ENCODE measurements at places on chromosomes 6 and 20.

GRCh38 chr6:140446241-140446640 lies 1071.8 kb upstream of the CITED2 start:
- DNase-seq = no peak

DNA sequence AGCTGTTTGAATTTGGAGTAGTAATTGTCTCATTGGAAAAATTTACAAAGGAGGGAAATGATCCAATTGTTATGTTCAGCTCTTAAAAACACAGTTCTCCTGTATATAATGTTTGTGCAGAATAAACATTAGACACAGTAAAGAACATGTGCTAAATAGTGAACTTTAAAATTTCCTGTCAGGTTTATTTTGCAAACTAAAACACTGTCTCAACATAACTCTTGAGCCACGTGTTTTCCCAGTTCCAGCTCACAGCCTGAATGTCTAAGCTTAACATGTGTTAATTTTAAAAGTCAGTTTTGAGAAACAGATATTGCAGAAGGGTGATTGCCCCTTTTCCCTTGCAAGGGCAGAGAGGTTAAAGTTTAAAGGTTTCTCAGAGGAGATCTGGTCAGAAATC lies 20.6 kb downstream of the EPHA7 start:
- no peak for DNase-seq

GRCh38 chr6:44498436-44498835 lies 110.9 kb downstream of the CDC5L start:
- DNase-seq = no peak

DNA sequence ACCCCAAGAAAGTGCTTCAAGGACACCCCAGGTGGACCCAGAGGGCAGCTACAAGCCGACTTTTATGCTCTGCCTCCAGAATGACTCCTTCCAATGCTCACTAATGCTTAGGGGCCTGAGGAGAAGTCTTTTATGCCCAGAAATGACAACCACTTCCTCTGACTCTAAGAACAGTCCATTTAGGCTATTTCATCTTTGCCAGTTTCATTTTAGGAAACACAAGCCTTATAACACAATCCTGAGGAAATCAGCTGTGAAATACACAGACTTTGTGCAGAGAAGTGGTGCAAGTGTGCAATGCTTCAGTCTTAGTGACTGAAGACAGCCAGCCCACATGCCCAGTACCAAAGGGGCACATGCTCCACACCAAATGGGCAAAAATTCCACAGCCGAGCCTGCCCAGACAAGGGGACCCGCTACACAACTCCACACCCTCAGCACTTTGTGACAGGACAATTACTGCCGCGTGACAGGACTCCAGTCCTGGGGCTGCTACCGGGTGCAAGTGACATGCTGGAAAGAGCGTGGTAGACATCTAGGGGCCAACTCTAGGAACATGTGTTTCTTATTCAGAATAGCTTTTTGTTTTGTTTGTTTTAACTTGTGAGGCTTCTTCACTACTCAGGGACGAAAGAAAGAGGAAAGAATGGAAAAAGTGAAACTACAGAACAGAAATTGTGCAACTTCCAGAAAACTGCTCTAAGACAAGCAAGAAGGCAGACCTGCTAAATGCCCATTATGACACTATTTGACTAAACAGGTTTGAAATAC lies 28.2 kb upstream of the PLAGL1 start:
- DNase-seq = no peak

DNA sequence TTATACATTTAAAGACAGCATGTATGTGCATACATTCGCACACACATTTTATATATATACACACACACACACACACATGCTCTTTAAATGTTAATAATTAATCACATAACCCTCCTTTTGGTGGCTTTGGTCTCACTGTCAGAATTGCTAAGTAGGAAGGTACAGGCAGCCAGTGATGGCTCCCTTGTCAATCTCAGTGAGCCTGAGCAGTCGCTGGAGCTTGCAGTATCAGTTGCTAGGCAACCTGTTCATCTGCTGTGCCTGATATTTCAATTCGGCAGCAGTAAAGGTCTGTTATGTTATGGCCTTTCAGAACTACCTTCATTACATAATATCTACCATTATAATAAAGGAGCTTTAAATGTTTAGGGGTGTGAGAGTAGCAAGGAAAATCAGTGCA lies 374.3 kb downstream of the LMBRD1 start:
- no peak for DNase-seq

- no peak for DNase-seq
Measured at GRCh38 chr20:58424218-58424969, 35.4 kb downstream of the VAPB start.

DNA sequence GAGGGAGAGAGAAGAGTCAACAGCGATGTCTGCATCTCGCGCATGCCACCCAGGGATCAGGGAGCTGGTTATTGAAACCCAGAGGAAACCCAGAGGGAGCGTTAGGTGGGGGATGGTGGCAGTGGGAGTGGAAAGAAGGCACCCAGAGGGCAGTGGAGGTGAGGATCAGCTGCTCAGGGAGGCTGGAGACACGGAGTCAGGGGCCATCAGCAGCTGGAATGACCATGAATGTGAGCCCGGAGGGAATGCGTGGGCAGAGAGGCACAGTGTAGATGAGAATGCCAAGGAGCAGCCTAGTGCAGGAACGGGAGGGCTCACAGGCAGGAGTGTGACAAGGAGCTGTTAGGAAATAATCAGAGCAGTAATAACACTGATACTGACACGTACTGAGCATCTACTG lies 36.2 kb downstream of the RSPO4 start:
- no peak for DNase-seq

GRCh38 chr6:37272834-37273566 lies 15.1 kb upstream of the TMEM217 start:
- DNase-seq = no peak

DNA sequence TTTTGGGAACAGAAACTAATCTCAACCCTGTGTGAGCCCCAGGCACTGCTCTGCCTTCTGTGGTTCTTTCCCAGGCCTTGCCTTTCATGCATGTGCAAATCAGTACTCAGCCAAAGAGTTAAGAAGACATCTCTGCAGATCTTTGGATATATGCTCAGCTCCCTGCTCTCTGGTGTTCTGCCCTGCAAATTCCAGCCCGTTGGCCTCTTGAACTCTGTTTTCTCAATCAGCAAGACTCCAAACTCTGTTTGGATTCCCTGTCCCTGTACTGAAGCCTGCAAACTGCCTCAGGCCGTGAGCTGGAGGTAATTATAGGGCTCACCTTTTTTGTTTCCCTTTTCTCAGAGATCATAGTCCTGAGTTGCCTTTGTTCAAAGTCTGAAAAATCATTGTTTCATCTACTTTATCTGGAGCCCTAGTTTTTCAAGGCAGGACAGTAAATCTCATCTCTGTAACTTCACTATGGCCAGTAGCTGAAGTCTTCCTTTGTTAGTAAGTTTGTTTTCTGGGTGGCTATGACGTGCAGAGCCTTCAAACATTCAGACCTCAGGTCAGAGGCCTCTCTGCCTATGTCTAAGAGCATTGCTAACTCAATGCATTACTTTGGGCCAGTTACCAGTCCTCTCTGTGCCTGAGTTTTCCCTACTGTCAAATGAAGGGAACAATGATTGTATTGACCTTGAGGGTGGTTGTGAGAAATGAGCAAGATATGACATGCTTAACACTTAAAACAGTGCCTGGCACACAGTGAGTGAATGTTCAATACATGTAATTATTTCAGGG lies 15.9 kb upstream of the MDFI start:
- DNase-seq = no peak

- no peak for DNase-seq
Measured at GRCh38 chr6:84762220-84763002, 2.0 kb downstream of the TBX18 start.

GRCh38 chr6:13491538-13491937 lies 4.1 kb upstream of the GFOD1 start:
- DNase-seq = no peak

GRCh38 chr20:48740292-48740649 lies 87.5 kb downstream of the PREX1 start:
- DNase-seq = no peak

- no peak for DNase-seq
Measured at GRCh38 chr20:44087051-44087856, 99.7 kb downstream of the JPH2 start.

GRCh38 chr6:15080895-15081294 lies 165.0 kb upstream of the JARID2 start:
- DNase-seq = no peak

DNA sequence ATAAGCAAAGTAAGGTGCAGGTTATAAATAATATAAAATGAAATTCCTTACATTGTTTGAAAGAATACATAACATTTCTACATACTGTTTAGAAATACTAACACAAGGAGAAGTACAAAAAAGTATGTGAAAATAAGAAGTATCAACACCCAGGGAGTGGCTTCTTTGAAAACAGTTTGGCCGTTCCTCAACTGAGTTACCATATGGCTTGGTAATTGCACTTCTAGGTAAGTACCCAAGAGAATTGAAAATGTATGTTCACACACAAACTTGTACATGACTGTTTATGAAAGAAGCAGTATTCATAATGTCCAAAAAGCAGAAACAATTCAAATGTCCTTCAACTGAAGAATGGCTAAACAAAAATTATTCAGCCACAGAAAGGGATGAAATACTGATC lies 30.7 kb downstream of the PAK5 start:
- DNase-seq = no peak

DNA sequence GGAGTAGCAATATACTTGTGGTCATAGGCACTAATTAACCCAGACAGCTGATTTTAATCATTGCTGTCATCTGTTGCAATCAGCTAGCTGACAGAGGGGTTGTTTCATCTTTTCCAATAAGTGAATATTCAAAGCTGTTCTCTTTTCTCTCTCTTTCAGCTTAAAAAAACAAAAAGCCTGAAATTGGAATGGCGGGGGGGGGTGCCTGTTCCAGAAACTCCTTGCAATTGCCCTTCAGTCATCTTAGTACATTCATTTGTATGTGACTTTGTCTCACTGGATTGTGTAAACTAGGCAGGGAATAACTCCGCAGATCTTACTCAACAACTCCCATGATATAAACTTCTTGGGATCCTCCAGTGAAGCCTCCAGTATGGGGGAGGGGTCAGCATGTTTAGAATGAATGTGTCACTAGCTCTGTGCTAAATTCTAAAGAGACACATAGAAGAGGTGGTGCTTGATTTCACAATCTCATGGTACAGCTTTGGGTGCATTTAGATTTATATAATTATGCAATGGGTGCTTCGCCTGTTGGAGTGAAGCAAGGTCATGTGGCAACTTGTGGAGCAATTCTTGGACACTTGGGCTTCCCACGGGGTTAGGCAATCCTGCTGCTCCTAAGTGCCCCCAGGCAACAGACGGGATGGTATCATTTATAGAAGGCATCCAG lies 40.1 kb downstream of the SLC24A3 start:
- DNase-seq = no peak

DNA sequence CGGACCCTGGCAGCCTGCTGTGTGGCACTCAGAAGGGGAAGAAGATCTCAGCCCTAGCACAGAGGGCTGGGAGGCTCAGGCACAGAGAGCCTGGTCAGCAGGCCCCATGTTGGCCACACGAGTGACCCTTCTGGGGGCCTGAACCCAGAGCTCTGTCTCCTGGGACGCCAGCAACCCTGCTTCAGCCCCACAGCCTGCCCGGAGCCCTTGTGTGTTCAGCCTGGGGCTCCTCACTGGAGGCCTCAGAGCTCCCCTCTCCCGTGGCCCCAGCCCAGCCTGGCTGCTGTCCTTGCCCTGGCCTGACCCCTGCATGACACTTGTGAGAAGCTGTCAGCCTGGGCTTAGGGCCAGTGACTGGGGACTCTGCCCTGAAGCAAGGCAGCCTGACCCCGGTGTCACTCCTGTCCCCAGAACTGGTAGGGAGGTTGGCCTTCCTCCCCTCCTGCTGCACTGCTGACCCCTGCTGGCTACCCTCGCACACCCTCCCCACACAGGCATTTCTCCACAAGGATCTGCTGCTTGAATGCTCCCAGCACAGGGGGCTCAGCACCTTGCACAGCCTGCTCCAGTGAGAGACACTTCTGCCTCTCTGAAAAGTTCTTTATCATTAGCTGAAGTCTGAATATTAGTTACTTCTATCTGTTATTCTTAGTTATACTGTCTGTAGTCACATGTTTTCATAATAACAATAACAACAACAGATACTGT lies 15.4 kb upstream of the IP6K3 start:
- no peak for DNase-seq

DNA sequence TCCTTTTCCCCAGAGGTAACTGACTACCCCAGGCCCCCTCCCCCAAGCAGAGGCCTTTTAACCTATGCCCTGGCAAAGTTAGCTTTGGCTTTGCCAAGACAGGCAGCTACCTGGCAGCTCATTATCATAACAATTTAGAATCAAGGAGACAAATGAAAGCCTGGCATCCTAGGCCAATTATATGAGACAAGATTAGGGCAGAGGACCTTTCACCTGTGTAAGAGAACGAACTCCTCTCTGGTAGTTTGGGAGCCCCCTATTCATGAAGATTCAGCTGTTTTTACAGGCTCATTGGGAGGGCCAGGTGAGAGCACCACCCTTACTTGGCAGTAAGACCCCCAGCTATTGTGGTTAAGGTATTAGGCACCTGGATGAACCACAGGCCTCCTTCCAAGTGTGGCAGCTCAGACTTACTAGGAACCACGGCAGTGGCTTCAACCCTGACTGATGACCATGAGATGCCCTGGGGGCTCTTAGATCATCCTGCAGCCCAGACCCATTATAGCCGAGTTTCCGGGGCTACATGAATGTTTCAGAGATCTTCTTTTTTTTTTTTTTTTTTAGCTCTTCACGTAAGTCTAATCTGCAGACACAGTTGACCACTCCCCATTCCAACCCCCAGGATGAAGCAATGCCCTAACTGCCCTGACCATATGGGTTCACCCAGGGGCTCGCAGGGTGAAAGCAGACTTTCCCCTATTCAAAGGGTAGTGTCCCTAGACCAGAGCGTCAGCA lies 56.2 kb downstream of the RAB44 start:
- DNase-seq = no peak

- DNase-seq = no peak
Measured at GRCh38 chr6:142088858-142089216, 43.9 kb upstream of the GJE1 start.

DNA sequence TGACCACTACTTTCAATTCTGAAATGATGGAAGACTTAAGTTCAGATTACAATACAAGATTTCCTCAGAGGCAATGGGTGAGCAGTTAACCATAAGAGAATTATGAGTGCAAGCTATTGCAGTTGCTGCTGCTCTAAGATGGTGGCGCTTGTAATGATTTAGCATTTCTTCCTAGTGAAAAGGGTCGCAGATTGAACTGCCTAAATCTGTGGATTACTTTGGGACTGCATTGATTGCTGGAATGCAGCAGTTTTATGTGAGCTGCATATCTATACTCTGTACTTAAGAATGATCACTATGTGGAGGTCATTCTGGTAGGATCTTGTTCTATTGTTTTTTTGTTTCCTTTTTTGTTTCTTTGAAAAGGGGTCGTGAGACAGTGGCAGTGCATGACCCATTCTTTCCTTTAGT lies 5.3 kb downstream of the SCAF8 start:
- no peak for DNase-seq

GRCh38 chr6:148296771-148297170 lies 45.9 kb upstream of the SASH1 start:
- no peak for DNase-seq

- no peak for DNase-seq
Measured at GRCh38 chr6:98924647-98925046, 23.1 kb downstream of the FBXL4 start.

- DNase-seq = no peak
Measured at GRCh38 chr20:3323398-3323797, 84.1 kb downstream of the DNAAF9 start.

- DNase-seq = no peak
Measured at GRCh38 chr6:13013681-13014503, 297.3 kb downstream of the PHACTR1 start.

- no peak for DNase-seq
Measured at GRCh38 chr6:116217069-116217468, 36.8 kb downstream of the TSPYL4 start.

- DNase-seq = no peak
Measured at GRCh38 chr6:32167154-32167760, 2.9 kb downstream of the EGFL8 start.

All from NCI-H2081 treated with DMSO at 0.1 percent for 48 hours (cell line).